ENCODE measurements at places on chromosomes 7 and 10.

- no peak for DNase-seq
Measured at GRCh38 chr10:70053841-70054288, 1.2 kb downstream of the MACROH2A2 start.

GRCh38 chr10:125995726-125996304, 99.5 kb downstream of the FANK1 start:
- no peak for DNase-seq

- DNase-seq = no peak
Measured at GRCh38 chr7:36967387-36967786, 243.1 kb upstream of the AOAH start.

GRCh38 chr7:123211545-123211944, 11.8 kb upstream of the SLC13A1 start:
- DNase-seq = no peak

GRCh38 chr10:128286762-128287500, 160.7 kb upstream of the MKI67 start:
- no peak for DNase-seq

DNA sequence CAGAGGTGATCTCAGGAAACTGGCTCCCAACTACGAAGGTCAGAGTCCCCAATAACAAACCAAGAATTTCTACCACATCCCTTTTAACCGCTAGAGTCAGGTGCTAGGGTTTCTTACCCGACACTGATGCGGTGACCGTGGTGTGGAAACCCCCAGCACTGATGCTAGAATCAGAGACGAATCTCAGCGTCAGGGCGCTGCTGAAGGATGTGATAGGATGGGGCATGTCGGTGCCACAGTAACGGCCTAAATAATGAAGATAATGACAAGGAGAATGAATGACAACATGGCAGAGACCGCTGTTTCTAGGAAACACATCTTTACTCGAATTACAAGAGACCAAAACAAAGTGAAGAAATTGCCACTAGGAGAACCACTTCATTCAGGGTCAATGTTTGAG, 131.1 kb upstream of the RSU1 start:
- DNase-seq = no peak

- DNase-seq = no peak
Measured at GRCh38 chr7:153065051-153065450, 305.5 kb downstream of the ACTR3B start.

DNA sequence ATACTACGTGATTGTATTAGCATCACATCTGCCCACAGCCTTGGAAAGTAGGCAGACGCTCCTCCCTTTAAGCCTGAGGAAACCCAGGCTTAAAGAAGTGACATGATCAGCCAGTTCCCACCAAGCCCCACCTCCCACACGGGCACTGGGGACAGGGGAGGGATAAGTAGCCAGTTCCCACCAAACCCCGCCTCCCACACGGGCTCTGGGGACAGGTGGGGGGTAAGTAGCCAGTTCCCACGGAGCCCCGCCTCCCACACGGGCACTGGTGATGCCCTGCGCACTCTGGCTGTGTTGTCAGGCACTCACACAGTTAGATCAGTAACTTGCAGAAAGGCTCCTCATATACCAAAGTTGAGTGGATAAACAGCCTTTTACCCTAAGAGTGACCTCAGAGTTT, 606.8 kb downstream of the PTPRN2 start:
- DNase-seq = no peak
